Suppressor macrophage treated with lipopolysaccharide for 1 hour (primary cell): ENCODE measurements at places on chromosomes 1 and 21.

DNA sequence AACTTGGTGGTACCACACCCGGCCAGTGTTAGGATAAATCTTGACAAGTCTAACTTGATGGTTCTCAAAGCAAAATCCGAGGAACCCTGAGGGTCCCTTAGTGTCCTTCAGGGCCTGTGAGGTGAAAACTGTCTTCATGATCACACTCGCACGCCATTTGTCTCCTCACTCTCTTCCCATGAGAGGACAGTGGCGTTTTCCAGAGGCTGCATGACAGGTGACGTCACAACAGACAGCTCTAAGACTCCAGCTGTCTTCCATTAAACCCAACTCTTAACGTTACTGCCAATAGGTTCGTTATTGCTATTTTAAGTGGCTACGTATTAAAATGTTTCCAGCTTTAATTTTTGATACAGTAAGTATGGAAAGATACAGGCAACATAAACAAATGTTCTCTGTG is 13.8 kb downstream of the CFAP74 start:
- no peak for DNase-seq

DNA sequence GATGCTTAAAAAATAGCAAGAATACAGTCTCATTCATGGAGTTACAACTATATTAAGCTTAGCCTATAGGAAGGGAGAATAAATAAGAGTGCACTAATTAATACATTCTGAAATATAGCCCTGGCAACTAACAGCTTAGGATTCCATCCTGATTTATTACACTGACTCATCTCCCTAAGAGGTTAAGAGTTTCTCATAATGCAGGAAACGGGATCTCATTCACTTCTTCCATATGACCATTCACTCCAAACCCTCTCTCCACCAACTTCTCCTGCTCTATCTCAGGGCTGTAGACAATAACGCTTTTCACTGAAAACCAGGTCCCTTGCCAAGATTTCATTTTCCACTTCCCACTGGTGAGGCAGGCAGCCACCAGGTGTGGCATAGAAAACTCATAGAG is 168.5 kb upstream of the PLD5 start:
- no peak for DNase-seq

DNA sequence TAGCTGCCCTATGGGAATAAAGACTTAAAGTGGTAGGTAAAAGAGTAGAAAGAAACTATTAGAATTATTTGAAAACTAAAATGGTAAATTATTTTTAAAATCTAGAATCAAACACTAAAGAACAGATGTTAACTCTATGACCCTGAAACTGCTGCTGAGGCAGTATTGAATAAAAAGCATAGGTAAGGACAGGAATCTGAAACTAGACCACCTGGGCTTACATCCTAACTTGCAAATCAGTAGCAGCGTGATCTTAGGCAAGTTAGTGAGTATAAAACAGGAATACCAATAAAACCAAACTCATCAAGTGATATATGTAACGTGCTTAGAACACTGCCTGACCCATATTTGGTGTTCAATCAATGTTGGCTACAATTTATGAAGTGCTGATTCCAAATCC is 257.9 kb downstream of the VAV3 start:
- no peak for DNase-seq

DNA sequence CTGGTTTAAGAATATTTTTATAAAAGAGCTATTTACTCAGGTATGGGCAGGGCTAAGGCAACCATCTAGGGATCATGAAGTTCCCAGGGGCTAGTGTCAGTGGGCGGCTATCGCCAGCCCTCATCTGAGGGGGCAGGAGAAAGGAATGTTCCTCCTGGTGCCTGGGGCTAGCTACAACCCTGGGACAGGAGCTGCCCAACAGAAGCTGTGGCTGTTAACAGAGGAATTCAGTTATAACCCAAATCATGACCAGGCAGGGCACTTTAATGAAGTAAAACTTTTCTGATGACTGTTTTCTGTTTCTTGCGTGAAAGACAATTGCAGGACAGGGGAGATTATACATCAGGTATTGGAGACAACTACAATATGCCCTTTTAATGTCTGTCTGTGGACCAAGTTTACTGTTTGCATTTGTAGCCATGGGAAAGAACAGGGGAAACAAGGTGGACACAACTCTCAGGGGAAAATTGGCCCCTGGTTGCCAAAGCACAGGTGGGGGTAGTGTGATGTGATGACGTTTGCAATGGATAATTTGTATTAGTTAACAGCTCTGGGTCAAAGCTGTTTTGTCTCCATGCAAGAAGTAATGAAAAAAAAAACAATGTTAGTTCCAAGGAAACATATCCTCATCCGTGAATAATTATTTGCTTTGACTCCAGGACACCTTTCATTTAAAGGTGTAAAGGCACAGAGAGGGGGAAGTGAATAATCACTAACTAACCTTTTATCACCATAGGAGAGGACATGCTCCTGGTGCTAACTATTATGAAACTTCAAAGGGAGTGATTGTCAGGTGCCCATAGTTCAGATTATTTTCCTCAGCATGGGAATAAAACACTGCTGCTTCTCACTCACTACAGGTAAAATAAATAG is 105.2 kb downstream of the TSEN15 start:
- DNase-seq, result no peak

- DNase-seq, result no peak
These were observed 91.6 kb downstream of the RGS7 start for GRCh38 chr1:241265428-241265827.

GRCh38 chr1:27127419-27127818 is 27.5 kb downstream of the SLC9A1 start:
- no peak for DNase-seq

- no peak for DNase-seq
These were observed 3.9 kb downstream of the PLA2G2D start for GRCh38 chr1:20115479-20115878.

- peak; percentile 17 for DNase-seq
These were observed 23.3 kb upstream of the OTUD3 start for GRCh38 chr1:19858893-19859292.

DNA sequence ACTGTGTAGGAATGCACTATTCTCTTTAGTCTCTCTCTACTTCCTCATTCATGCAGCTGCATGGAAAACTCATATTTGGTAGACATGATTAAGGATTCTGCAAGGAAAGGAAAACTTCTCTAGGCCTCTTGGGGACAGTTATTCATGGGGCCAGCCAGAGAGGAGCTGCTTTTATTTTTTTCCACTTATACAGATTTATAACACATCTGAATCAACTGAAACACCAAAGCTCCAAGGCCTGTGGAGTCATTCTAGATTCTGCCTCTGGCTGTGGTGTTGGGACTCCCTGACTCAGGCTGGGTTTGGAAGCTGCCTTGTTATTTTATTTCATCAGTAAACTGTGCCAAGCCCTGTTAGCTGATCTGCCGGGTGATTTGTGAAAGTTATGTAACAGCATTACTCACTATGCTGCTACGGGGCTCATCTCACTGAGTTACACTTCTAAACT is 83.9 kb upstream of the EDEM3 start:
- DNase-seq, result peak; percentile 77

GRCh38 chr1:154014154-154014907 is 23.8 kb downstream of the RPS27 start:
- DNase-seq, result no peak

- no peak for DNase-seq
These were observed 17.3 kb upstream of the ETS2 start for GRCh38 chr21:38788275-38788905.

DNA sequence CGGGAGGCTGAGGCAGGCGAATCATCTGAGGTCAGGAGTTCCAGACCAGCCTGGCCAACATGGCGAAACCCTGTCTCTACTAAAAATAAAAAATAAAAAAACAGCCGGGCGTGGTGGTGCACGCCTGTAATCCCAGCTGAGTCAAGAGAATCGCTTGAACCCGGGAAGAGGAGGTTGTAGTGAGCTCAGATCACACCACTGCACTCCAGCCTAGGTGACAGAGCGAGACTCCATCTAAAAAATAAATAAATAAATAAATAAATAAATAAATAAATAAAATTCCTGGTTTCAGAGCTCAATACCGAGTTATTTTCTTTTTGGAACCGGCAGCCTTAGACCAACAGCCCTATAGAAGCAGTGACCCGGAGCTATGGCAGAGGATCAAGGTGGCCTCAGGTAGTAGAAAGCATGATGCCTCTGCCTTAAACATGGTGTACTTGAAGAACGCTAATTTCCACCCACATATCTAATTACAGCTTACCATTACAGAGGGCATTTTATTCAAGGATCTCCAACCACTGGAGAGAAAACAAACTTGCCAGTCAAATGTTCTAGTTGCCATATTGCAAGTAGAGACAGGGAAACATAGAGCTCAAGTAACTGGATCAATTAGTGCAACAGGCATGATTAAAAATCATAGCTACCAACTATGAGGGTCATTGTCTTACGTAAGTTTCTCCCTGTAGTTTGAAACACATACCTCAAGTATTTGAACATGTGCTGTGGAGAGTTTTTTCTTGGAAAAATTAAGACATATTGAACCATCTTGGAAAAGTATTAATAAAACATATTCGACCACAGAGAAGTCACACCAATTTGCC is 2.0 kb upstream of the ENAH start:
- DNase-seq, result no peak

GRCh38 chr1:198253259-198253658 is 96.5 kb downstream of the NEK7 start:
- DNase-seq, result no peak

DNA sequence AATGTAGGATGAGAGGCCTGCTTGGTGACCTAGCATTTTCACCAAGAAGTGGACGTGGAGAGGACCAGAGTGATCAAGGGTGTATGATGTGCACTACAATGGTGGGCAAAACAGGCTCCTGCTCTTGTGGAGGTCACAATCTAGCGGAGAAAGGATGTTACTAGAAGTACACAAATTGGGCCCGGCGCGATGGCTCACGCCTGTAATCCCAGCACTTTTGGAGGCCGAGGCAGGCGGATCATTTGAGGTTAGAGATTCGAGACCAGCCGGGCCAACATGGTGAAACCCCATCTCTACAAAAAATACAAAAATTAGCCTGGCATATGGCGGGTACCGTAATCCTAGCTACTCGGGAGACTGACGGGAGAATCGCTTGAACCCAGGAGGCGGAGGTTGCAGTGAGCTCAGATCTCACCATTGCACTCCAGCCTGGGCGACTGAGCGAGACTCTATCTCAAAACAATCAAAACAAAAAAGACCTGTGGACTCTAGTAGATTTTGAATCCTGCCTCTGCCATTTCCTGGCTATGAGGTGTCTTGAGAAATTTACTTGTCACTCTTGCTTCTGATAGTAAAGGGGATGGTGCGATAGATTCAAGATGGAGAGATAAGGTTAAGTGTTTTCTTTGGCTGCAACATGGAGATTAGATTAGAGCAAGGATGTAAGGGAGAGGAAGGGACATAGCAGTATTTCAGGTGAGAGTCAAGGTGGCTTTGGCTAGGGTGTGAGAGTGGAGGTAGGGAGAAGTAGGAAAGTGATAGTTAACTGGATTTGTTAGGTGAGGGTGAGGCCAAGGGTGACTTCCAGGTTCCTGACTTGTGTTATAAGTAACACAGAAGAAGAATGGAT is 7.1 kb downstream of the KLF18 start:
- no peak for DNase-seq

- no peak for DNase-seq
These were observed 1.3 kb downstream of the MTFR1L start for GRCh38 chr1:25821112-25821476.

DNA sequence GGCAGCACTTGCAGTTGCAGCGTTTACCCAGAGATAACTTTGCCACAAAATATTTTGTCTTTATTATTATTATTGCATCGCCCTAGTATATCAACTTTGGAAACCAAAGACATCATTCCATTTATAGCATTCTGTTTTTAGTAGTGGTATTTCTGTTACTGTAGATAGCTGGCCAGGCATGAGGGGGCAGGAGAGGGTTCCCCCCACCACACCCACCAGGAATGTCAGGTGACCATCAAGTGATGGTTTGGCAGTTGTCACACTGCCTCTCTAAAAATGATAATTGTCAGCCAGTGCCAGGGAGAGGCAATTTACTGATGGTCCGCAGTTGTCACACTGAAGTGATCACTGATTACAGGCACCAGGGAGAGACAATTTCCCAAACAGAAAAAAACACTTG is 135.6 kb downstream of the TSEN15 start:
- DNase-seq, result no peak

- DNase-seq, result no peak
These were observed 70.3 kb downstream of the URB2 start for GRCh38 chr1:229696385-229696784.

GRCh38 chr1:78126506-78126905 is 80.7 kb downstream of the GIPC2 start:
- DNase-seq, result no peak

DNA sequence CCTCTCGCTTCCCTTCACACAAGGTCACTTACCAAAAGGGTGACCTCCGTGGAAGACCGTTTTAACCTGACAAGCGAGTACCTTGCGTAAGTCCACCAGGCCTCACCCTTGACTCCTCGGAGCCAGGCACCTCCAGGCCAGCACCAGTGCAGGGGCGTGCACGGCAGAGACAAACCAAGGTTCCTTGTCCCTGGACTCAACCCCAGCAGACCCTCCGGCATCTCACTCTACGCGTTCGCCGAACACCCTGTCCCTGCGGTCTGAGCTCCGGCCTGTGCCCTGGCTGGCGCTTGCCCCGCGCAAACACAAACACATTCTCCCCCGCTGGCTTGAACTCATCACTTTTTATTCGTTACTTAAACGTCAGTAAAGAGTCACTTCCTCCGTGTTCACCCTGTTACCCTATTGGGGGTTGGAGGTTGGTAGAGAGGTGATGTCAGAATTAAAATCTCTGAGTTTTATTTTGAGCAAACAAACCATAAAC is 4.5 kb downstream of the TBX15 start:
- no peak for DNase-seq

- DNase-seq, result peak; percentile 83
These were observed 29.1 kb downstream of the STPG1 start for GRCh38 chr1:24384251-24385090.

DNA sequence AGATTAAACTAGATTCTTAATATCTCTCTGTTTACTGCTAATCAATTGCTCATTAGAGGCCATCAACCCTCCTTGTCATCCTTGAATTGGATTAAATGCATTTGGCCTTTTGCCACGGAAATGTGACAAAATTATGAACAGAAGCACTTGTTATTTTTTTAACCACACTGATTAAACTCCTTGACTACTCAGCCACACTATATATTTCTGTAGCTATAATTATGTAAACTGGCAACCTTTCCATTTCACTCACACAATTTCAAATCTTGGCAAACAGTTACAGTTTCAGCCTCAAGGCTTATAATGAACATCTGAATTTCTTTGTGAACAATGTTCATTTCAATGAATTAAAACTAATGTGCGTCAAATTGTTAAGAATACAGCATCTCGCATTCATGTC is 10.1 kb downstream of the ADAMTS5 start:
- DNase-seq, result no peak

GRCh38 chr1:184223216-184223615 is 163.6 kb upstream of the C1orf21 start:
- DNase-seq, result no peak

GRCh38 chr1:61268546-61269240 is 186.3 kb downstream of the NFIA start:
- DNase-seq, result no peak

GRCh38 chr1:161381707-161382106 is 14.0 kb upstream of the CFAP126 start:
- no peak for DNase-seq

- DNase-seq, result no peak
These were observed 73.0 kb downstream of the SWT1 start for GRCh38 chr1:185229981-185230380.

- DNase-seq, result peak; percentile 6
These were observed 230.1 kb downstream of the SRGAP2C start for GRCh38 chr1:121414905-121415304.
